Posterior vena cava (tissue), 2 donors: ENCODE measurements at places on chromosomes 6 and 20. TPM values are rescaled to one million over a fixed set of nuclear protein-coding genes. Genes with fewer than 3 reads are reported as not detected.

FLRT3 gene
- total RNA-seq, result 1.3 TPM

HNF4A gene
- total RNA-seq, result not detected

DSP gene
- total RNA-seq, result 3.4 TPM

GPR31 gene
- total RNA-seq, result not detected

PLA2G7 gene
- 2.7 TPM for total RNA-seq

HRH3 gene
- not detected for total RNA-seq

FAM209B gene
- 0.65 TPM for total RNA-seq

TCF21 gene
- 4.5 TPM for total RNA-seq

RCAN2 gene
- 35.4 TPM for total RNA-seq

SFTA2 gene
- not detected for total RNA-seq

TRIM10 gene
- not detected for total RNA-seq
